ENCODE measurements at places on chromosomes 7 and 10.

- DNase-seq, result no peak
These were observed 130.3 kb downstream of the SDK1 start for GRCh38 chr7:3431306-3431705.

- DNase-seq, result no peak
These were observed 140.5 kb downstream of the BICC1 start for GRCh38 chr10:58653139-58653538.

DNA sequence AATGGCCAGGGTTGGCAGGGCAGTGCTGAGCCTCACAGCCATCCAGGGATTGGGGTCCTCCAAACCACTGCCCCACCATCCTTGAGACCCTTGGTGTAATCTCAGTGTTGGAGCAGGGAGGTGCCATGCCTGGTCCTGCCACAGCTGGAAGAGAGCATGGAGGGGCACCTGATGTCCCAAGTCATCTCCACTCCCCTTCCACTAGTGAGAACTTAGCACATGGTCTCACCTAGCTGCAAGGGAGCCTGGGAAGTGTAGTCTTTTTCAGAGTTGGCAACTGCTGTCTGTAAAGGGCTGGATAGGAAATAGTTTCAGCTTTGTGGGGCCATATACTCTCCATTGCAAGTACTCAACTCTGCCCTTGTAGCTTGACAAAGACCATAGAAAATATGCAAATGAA, 238.7 kb downstream of the RPS24 start:
- DNase-seq, result no peak

- DNase-seq, result no peak
These were observed 191.3 kb downstream of the MYOF start for GRCh38 chr10:93290661-93291354.

- DNase-seq, result no peak
These were observed 15.7 kb downstream of the SLK start for GRCh38 chr10:103982639-103983038.

DNA sequence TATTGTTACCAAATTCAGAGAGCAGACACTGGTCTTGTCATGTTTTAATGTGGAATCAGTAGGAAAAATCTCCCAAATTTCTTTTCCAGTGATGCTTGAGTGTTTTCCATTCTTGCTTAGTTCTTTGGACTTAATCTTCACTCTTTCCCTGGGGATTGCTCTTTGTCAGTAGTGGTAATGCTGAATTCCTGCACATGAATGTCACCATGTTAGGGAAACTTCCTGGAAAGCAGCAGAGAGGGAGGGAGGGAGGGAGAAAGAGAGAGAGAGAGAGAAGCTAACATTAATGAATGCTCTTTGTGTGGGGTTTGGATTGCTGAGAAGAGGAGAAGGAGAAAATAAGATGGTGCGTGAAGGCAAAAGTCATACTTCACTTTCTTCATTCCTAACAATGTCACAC, 295.3 kb upstream of the COBL start:
- no peak for DNase-seq

GRCh38 chr7:25662841-25663800, 434.8 kb upstream of the NPVF start:
- DNase-seq, result no peak

- no peak for DNase-seq
These were observed 34.1 kb downstream of the SMC3 start for GRCh38 chr10:110601581-110601980.

GRCh38 chr7:1567049-1567771, 2.6 kb downstream of the PSMG3 start:
- no peak for DNase-seq

DNA sequence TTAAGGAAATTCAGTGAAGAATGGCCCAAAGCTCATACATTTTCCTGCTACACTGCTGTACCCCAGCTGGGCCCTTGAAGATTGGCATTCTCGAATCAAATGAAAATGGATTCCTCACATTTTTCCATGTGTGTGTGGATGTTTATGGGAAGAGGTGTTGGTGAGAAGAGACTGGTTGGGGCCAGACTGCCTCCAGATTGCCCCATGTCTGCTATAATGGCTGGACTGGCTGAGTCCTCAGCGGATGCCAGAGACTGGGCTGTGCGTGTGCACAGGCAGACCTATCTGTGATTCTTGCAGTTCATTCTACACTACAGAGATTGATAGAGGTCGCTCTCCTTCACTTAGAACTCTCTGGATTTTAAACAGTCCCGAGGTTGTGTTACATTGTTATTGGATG, 183.6 kb upstream of the GDF10 start:
- DNase-seq, result no peak

GRCh38 chr7:26865094-26865388, 651 bp upstream of the SKAP2 start:
- peak; percentile 26 for DNase-seq

- no peak for DNase-seq
These were observed 124.3 kb upstream of the CACNA2D1 start for GRCh38 chr7:82567841-82568240.

DNA sequence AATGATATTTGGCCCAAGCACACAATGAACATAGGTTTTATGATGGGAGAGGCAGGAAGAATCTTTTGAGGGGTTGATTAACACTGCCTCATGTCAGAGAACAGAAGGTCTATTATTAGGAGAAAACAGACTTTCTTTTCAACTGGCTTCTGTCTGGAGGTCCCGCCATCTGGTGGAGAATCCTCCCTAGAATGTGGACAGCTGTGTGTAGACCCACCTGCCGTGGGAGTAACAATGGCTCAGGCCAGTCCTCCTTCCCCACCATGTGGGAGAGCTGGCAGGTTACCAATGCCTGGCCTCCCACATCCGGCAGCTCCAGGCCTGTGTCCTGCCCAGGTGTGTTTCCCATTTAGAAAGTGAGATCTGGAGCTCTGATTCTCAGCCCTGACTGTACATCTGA, 70.4 kb upstream of the AOAH start:
- no peak for DNase-seq

- no peak for DNase-seq
These were observed 29.9 kb upstream of the ZMIZ1 start for GRCh38 chr10:79038841-79039201.

- DNase-seq, result no peak
These were observed 1.8 kb upstream of the ATG9B start for GRCh38 chr7:151025924-151026671.

- DNase-seq, result no peak
These were observed 310.7 kb downstream of the GALNT17 start for GRCh38 chr7:71442492-71443190.

- no peak for DNase-seq
These were observed 142.1 kb upstream of the EEPD1 start for GRCh38 chr7:36010656-36011587.

- no peak for DNase-seq
These were observed 572.2 kb downstream of the INHBA start for GRCh38 chr7:41130561-41131236.

DNA sequence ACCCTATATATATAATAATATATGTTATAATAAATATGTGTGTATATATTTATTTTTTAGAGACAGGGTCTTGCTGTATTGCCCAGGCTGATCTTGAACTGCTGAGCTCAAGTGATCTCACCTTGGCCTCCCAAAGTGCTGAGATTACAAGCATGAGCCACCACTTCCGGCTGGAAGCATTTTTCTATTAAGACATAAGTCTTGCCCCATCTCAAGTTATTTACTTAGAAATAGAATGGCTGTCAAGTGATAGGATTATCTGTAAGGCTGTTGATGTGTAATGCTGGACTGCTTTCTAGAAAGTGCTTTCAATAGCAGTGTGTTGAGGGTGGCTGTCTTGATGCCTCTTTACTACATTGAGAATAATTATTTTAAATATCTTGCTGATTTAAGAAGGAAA, 65.2 kb downstream of the ZMYND11 start:
- DNase-seq, result no peak

DNA sequence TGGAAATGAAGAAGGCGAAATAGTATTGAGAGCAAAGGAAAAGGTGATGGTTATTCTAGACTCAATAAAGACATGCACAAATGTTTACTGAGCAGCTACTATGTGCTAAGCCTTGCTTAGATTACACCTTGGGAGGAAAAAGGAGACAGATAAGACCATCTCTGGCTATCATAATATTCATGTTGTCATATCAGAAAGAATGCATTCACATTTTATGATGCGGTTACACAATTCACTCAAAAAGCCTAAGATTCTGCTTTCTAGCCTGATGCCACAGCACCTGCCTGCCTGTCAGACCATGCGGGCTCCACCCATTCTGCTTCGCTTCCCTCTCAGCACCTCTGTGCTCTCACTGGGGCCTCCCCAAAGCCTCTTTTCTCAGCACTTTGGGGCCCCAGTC, 100.9 kb downstream of the JCAD start:
- DNase-seq, result no peak

- DNase-seq, result no peak
These were observed 8.0 kb upstream of the RAMP3 start for GRCh38 chr7:45149606-45150005.

DNA sequence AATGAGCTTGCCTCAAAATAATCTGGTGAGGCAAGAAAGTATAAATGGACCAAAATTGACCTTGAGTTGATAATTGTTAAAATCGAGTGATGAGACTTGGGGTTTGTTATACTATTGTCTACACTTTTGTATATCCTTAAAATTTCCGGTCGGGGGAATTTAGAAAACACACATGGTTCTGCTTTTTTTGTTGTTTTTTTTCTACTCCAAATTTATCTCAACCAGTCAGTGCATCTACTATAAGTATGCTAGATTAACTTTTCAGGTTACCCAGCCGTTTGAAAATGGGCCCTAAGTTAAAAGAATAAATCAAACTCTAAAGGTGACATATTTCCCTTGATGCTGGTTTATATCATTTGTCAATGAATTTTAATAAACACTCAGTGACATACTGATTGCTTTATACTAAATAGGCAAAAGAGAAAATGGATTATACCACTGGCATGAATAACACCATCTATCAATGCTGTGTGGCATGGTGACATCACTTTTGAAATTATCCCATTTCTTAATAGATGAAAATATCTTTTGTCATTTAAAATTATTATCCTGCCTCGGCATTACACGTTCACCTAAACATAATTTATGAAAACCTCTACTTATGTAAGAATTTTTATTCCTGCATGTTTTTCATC, 40.3 kb upstream of the ST8SIA6 start:
- no peak for DNase-seq

- no peak for DNase-seq
These were observed 35.2 kb upstream of the BMPER start for GRCh38 chr7:33870120-33870519.

GRCh38 chr7:64045301-64046040, at the start of gene ZNF727:
ZNF727 (plus strand) TSS chr7:64045434; CDS start chr7:64045622, 188 bp downstream.
- no peak for DNase-seq

DNA sequence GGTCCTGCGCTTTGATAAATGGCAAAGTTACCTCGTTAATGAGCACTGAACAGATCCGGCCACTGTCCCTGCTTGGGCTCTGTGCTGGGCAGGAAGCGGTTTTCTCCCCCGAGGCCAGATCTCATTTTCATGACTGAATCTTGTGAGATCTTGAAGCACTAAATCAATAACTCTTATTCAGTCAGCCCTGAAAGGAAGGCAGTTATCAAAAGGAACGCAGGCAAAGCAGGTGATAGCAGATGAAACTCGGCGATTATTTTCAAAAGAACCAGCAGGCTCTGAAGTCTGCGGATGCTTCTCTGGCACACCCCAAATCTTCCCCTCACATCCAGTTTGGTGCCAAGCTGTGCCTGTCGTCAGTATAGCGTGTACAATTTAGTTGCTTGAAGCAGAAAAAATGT, 228.7 kb downstream of the BAMBI start:
- no peak for DNase-seq

DNA sequence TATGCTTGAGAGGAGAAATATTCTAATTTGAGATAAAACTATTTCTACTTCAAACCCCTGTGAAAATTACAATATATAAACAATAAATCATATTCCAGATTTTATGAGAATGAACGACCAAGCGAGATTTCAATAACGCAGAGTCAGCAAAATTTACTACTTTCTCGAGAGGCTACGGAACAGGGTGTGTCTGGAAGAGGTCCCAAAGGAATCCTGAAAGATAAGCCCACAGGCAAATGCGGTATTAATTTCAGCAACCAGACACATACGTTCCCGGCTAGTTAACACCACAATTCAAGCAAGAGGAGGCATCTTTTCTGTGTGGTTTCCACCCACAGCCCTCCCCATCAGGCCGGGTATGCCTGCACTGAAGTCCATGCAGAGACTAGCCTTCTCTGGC, 26.4 kb downstream of the BEND7 start:
- DNase-seq, result no peak

- DNase-seq, result no peak
These were observed 70.7 kb upstream of the NPY start for GRCh38 chr7:24213311-24213710.

DNA sequence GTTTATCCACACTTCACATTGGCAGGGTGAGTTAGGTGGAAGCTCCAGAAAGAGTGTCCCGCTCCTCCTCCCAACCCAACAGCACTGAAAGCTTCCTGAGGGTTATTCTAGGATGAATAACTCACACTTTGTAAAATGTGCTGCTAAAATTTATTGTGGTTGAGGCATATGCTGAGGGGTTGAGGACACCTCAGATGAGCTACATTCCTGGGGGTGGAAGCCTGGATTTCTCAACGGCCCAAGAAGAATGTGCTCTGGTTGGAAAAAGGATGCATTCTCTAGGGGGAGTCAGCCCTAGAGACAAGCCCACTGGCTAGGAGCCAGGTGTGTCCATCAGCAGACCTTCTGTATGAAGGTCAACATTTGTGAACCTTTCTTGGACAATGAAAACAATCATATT, 91.5 kb upstream of the PDE1C start:
- no peak for DNase-seq

DNA sequence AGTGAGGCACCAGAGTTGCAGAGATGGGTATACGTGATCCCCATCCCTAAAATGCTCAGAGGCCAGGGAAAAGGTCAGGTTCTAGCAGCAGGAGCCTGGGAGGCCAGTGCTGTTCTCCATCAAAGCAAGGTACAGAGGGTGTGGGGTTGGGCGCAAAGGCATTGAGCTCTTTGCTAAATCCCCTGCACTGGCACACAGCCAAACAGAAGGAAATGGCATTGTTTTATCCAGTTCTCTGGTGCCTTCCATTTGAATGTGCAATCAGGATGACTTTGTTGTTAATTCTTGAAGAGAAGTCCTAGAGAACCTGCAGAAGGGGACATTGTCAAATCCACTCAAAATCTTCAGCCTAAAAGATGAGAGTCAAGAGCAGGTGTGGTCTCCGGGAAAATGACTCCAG, 111.3 kb upstream of the CHST15 start:
- DNase-seq, result no peak

DNA sequence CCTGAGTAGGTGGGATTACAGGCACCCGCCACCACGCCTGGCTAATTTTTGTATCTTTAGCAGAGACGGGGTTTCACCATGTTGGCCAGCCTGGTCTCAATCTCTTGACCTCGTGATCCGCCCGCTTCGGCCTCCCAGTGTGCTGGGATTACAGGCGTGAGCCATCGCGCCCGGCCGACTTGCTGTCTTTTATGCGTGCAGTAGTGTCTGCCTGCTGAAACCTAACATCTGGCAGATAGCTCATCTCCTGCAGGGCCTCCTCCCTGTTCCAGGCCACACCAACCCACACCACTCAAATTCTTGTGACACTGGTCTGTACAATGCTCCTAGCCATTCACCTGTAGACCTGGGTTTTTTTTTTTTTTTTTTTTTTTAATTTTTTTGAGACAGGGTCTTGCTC, 41.5 kb downstream of the BAIAP2L1 start:
- no peak for DNase-seq

GRCh38 chr7:23246555-23246954, at the start of gene GPNMB:
GPNMB (plus strand) TSS chr7:23246775; CDS start chr7:23246858, 83 bp downstream.
- DNase-seq, result no peak

All from omental fat pad (tissue), 4 donors.